Melanocyte of skin (primary cell): ENCODE measurements at places on chromosomes 13 and 19. TPM values are rescaled to one million over a fixed set of nuclear protein-coding genes. Genes with fewer than 3 reads are reported as not detected.

Gene ZIC5
- total RNA-seq, result not detected in 2 replicates

Gene VN1R4
- total RNA-seq, result not detected in 2 replicates

Gene BLVRB
- total RNA-seq, result 93.6 and 95.6 TPM in 2 replicates

Gene ZNF550
- 7.3 and 14.8 TPM in 2 replicates for total RNA-seq

Gene KIR2DL4
- total RNA-seq, result not detected in 2 replicates

Gene AXL
- 28.6 and 43.2 TPM in 2 replicates for total RNA-seq

Gene PDX1
- total RNA-seq, result not detected in 2 replicates

Gene OR4F17
- not detected in 2 replicates for total RNA-seq

Gene C19orf85
- total RNA-seq, result not detected in 2 replicates

Gene C1QTNF9B
- not detected in 2 replicates for total RNA-seq

Gene ZNF486
- total RNA-seq, result 4.2 and 6.7 TPM in 2 replicates

Gene NOVA2
- not detected in 2 replicates for total RNA-seq

Gene CASP14
- not detected in 2 replicates for total RNA-seq

Gene ZNF665
- 1.4 and 3.3 TPM in 2 replicates for total RNA-seq

Gene C19orf44
- 4.7 and 8.3 TPM in 2 replicates for total RNA-seq

Gene SPRY2
- total RNA-seq, result 30.2 and 42.3 TPM in 2 replicates

Gene MEF2B
- not detected in 2 replicates for total RNA-seq

Gene SELENOV
- total RNA-seq, result not detected in 2 replicates

Gene GAPDHS
- total RNA-seq, result 5.9 and 71.2 TPM in 2 replicates

Gene GPR183
- under 0.01 and 0.15 TPM in 2 replicates for total RNA-seq

Gene RASGRP4
- not detected in 2 replicates for total RNA-seq

Gene MCEMP1
- total RNA-seq, result not detected in 2 replicates

Gene ZNF627
- total RNA-seq, result 10.3 and 17.1 TPM in 2 replicates

Gene PDCD2L
- 18.8 and 20.3 TPM in 2 replicates for total RNA-seq

Gene GPR4
- total RNA-seq, result not detected in 2 replicates

Gene TTC9B
- total RNA-seq, result not detected in 2 replicates
